NCI-H524 (cell line): ENCODE measurements at places on chromosomes 1 and 21.
A peak's percentile ranks its signal among the peaks of the same experiment; 100 is the strongest.

- DNase-seq = no peak
These were observed 9.6 kb downstream of the ZBTB17 start for GRCh38 chr1:15966081-15966955.

GRCh38 chr1:217091561-217091960, 368.3 kb upstream of the ESRRG start:
- DNase-seq = no peak

GRCh38 chr1:48671578-48671977, 105.1 kb downstream of the BEND5 start:
- DNase-seq = no peak

GRCh38 chr1:9192578-9193232, 41.9 kb upstream of the H6PD start:
- no peak for DNase-seq

DNA sequence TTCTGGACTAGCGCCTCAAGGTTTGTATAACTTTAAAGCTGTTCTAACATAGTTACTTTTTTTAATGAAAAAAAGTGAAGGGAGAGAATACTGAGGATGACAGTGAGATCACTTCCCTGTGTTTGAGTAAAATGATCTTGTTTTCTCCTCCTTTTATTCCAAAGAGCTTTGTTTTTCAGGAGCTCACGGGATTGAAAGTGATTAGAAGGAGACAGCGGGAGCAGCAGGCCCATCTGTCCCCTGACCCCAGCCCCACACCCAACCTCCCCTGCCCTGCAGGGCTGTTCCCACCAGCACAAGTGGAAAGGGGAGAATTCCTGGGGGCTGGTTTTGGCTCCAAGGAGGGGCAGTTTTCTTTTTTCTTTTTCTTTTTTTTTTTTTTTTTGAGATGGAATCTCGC, 2.1 kb upstream of the DNMT3L start:
- DNase-seq = peak; percentile 64

GRCh38 chr1:173420330-173420806, 56.8 kb upstream of the PRDX6 start:
- peak; percentile 77 for DNase-seq

- no peak for DNase-seq
These were observed 52.5 kb downstream of the ERI3 start for GRCh38 chr1:44302541-44302940.

- no peak for DNase-seq
These were observed 84.3 kb upstream of the L1TD1 start for GRCh38 chr1:62110198-62110817.

GRCh38 chr21:44626673-44627143, at the start of gene KRTAP10-9:
Gene KRTAP10-9, plus strand, starts transcription at chr21:44627093. Its CDS starts 79 bp downstream, at chr21:44627172.
- DNase-seq = no peak

GRCh38 chr1:13892198-13892597, 192.2 kb downstream of the PRDM2 start:
- no peak for DNase-seq

- peak; percentile 20 for DNase-seq
These were observed 60.4 kb upstream of the ACOT11 start for GRCh38 chr1:54487571-54488050.

- no peak for DNase-seq
These were observed 1.2 kb downstream of the HDGF start for GRCh38 chr1:156750191-156750672.

- DNase-seq = no peak
These were observed 78.0 kb downstream of the SSBP3 start for GRCh38 chr1:54328066-54328636.

- no peak for DNase-seq
These were observed 356.4 kb upstream of the ESRRG start for GRCh38 chr1:217079584-217079983.
